Dorsolateral prefrontal cortex (tissue), 122 donors: ENCODE measurements at places on chromosomes 12 and 14.

- no peak for DNase-seq
These were observed 263.4 kb downstream of the SOX5 start for GRCh38 chr12:23686095-23686494.

- DNase-seq: no peak
These were observed 95.0 kb downstream of the VEZT start for GRCh38 chr12:95312656-95313055.

DNA sequence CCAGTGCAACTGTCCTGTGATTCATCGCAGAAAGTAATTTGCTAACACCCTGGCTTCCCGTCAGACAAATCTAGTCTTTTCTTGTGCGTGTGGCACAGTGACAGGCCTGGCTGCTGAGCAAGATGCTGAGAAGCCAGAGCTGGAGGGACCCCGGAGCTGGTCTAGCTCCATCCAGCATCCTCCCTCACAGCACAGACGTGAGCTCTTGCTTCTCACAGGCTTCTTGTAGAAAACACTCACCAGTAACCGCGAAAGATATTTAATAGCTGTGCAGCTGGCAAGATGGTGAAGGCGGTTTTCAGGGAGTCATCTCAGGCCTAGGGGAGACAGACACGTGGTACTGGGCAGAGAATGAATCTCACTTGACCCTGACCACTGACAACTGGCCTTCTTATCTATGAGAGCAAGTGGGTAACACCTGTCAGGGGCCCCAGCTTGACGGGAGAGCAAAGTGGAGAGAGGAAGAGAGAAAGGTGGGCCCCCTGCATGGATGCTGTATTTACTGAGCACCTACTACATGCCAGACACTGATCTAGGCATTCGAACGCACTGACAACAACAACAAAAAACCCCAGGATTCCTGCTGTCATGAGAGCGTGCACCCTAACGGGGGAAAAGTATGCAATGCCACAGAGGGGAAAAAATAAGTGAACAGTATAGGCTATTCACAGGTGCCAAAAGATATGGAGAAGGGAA lies 63.3 kb downstream of the CCDC88C start:
- DNase-seq: peak; percentile 48

DNA sequence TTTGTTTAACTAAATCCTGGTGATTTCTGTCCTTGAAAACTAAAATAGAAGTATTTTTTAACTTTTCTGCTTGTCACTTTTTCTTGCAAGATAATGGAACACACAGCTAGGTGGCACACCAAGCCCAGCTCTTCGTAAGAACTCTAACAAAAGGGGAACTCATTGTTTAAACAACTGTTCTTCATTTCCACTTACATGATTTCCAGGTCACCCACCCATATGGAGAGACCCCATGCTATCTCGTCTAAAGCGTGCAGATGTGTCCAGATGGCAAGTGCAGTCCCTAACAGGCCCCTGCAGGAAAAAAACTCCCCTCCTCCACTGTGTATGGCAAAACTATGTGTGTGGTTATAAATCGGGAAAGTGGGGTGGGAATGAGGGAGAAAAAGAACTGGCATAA lies 43.3 kb upstream of the NT5DC3 start:
- DNase-seq: peak; percentile 27

DNA sequence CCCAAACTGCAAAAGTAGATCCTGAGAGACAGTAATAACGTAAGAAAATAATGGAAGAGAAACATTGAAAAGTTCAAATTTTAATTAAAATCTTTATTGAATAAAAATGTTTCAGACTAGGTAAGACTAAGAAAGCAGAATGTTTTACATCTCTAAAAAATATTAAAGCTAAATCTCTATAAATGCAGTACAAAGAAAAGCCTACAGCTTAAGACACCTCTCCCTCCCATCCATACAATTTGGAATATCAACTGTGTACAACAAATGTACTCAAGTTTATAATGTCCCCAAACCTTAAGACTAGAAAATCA lies 8.5 kb upstream of the CERS5 start:
- DNase-seq: no peak

DNA sequence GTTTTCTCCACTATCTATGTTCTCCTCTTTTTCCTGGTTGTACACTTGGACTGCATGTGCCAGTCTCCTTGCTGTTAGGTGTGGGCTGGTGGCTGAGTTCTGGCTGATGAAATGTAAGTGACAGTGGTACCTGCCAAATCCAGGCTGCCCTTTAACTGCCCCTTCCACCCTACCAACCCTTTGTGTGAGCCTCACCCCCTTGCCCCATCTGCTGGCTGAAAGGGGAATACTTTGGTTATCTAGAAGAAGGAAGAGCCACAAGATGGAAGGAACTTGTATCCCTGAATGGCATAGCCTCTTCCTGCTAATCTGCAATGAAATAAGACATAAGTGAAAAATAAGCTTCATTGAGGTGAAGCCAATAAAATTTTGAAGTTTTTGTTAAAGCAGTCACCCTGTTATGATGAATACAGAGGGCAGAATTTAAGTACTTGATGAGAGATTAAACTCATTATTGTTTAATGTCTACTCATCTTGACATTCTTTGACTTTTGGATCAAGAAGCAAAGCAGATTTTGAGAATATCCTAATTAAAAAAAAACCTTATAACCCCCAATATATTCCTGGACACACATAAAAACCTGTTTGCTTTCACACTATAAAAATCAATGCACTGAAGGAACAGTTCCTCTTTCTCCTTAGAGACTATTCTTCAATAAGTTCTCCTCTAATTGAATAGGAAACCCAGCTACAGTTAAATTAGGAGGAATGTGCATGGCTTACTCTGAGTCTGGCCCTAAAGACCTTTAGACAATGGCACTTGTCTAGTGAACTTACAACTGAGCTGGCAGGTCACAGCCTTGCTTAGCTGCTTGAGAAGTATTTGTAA lies 262.6 kb upstream of the BTG1 start:
- no peak for DNase-seq

- no peak for DNase-seq
These were observed 6.5 kb downstream of the CAPS2 start for GRCh38 chr12:75323663-75324062.

DNA sequence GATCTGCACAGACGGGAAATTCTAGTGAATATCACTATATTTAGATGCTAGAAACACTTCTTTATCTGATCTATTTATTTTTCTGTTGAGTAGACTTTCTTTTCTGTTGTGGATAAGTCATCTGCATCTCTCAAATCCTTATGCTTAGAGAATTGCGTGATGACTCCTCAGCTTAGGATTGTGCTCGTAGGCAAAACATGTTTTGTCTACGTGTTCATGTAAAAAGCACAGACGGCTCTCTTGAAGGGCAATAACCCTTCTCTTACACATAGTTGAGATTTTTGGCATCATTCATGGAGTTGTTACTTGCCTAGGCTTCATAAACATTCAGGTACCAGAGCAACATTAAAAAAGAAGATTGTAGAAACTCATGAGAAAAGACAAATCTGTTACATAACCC lies 18.6 kb downstream of the PPFIBP1 start:
- DNase-seq: no peak

DNA sequence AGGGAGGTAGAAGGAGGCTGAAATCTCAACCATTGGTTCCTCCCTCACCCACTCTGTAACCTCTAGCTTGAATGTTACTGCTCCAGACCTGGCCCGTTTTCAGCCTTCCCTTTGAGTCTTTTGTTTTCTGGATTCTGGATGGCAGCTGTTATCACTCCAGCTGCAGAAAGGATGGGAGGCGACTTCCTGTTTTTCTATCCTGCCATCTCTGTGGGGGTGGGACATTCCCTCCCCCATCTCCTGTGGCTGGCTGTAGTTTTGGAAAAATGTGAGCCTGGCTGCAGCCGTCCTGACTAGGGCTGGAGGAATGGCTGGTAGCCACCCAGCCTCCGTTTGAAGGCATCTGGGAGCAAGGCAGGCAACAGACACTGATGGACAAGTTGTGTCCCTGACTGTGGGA lies 2.9 kb upstream of the PPFIBP1 start:
- DNase-seq: no peak

DNA sequence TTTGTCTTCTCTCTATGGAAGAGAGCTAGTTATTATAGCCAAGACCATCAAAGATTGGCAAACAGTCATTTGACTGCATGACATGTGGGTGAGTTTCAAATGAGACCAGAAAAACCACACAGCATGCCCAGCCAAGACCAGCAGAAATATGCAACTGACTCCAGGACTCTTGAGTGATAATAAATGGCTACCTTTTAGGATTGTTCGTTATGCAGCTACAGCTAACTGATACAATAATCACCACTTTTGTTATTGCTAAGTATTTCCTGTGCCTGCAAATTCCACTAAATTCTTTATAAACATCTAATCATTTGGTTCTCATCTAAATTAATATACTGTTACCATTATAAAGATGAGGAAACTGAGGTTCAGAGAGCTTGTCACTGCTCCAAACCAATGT lies 528.4 kb upstream of the TBX3 start:
- no peak for DNase-seq

DNA sequence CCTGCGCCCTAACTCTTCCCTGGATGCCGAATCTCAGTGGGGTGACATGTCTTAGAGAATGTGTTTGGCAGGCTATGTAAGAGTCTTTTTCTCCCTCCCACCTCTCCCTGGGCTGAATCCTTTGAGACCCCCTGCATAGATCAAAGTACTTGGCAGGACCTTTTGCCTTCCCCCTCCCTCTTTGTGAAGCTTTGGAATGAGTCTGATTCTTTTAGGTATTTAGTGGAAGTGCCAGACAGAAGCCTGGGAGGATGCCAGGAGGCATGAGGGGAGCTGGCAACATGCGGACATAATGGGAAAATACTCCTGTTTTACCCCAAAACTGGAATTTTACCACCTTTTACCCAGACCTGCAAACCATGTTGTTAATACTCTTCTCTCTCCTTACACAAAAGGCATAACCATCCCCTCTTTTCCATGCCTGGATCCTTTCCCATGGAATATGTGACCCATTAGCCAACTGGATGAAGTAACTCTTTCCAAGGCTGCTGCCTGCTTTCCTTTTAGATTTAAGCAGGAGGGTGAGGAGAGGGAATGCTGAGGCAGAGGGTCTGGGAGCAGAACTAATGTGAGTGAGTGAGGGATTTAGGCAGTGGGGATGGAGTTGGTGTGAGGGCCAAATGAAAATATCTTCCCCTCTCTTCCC lies 41.7 kb downstream of the TTLL5 start:
- DNase-seq: no peak

GRCh38 chr14:58198086-58198485 lies 1.9 kb upstream of the ACTR10 start:
- no peak for DNase-seq

DNA sequence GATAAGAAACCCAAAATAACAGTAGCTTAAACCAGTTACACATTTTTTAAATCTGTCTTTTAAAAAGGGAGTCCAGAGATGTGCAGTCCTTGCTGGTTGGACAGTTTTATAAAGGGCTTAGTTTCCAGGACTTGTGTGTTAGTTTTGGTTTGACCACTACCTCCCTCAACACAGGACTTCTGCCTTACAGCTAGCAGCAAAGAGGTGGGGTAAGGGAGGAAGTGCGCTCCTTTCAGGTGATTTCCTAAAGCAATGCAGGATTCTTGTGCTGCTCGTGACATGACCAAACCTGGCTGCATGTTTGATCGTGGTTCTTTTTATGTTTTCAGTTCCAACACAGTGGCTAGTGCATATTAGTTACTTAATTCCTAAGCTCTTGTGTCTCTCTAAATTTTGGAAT lies 266.2 kb downstream of the TMTC2 start:
- DNase-seq: no peak

GRCh38 chr12:57631566-57632072 lies 1.4 kb downstream of the B4GALNT1 start:
- no peak for DNase-seq

DNA sequence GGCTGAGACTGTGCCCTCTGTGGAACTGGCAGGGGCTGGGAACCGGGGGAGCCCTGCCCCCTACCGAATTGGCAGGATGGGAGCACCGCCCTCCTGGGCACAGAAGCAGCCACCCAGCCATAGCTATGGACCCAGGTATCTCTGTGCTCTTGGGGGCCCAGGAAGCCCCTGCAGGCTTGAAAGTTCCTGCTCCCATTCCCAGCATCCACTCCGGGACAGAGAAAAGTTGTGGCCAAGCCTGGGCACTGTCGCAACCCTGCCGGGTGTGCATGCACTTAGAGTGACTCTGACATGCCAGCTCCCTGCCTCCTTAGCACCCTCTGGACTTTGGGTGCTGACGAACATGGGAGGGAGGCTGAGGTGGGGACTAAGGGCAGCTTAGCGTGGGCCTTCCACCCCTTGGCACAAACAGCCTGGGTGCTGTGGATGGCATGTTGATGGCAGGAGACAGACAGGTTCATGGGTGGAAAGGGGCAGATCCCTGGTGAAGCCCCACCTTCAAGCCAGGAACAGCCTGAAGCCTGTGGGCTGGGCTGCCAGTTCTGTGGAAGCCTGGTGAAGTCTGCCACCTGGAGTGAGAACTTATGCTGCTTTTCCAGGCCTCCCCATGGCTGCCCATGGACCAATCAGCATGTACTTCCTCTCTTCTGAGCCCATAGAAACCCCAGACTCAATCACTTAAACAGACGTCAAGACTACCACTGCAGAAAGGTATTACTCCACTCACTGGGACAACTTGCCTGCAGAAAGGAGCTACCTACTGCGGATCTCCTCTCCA lies 279.0 kb downstream of the ATXN7L3B start:
- DNase-seq: no peak

DNA sequence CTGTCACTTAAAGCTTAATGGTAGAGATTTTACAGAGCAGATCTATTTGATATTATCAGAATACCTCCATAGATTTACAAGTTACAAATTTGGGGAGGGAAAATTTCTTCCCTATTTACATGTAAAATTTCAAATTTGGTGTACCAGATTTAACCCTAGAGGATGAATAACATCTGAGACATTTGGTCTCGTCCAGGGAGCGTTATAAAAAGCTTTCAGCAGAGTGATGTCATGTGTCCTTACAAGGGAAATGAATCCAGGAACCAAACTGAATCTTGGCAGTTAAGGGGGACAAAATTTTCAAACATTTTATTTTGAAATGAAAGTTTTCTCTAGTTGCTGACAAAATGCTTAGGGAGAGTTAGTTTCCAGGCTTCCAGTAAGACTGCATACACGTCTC lies 4.5 kb upstream of the CDK17 start:
- DNase-seq: no peak

DNA sequence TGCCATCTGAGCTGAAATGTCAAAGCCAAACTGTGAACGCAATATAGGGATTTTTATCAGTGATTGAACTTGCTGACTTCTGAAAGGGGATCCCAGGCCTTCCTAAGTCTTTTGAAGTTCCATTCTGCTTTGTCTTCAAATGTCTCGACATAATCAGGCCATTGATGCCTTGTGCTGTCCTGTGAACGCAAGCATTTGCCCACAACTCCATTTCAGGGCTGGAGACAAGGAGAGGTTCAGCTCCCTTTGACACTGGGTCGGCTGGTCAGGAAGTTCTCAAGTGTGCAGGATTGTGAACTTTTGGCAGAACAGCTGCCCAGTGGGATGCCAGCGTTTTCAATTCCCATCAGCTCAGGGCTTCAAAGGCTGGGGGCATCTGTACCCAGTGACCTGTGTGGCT lies 345.3 kb downstream of the NUAK1 start:
- DNase-seq: no peak

DNA sequence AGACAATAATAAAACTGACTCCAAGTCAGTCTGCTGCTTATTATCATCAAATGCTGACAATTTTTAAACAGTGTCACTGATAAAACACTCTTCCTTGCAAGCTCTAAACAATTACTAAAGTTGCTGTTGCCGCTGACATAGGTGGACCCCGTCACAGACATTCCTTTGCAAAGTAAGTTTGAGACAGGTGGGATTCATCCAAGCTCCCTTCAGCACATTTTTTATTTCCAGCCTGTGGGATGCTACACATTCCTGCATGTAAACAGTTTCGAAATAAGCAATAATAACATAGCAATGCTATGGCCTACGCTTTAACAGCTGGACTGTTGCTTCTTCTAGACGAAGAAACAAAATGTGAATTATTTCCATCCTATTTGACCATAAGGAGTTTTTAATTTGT lies 85.4 kb upstream of the HIF1A start:
- no peak for DNase-seq
